ENCODE measurements at places on chromosomes 12 and 14. TPM values are rescaled to one million over a fixed set of nuclear protein-coding genes. Genes with fewer than 3 reads are reported as not detected.

The MFAP5 gene
- 36.7 TPM for total RNA-seq

The IL31 gene
- total RNA-seq: not detected

The LRCOL1 gene
- total RNA-seq: 0.59 TPM

The TNS2 gene
- total RNA-seq: 156 TPM

The SOAT2 gene
- total RNA-seq: 0.16 TPM

The NTF3 gene
- total RNA-seq: 0.88 TPM

The ISM2 gene
- total RNA-seq: not detected

The NPFF gene
- total RNA-seq: not detected

The OTX2 gene
- not detected for total RNA-seq

The KLHL33 gene
- total RNA-seq: 0.33 TPM

The CINP gene
- total RNA-seq: 33.4 TPM

The EML5 gene
- total RNA-seq: 0.96 TPM

DNA sequence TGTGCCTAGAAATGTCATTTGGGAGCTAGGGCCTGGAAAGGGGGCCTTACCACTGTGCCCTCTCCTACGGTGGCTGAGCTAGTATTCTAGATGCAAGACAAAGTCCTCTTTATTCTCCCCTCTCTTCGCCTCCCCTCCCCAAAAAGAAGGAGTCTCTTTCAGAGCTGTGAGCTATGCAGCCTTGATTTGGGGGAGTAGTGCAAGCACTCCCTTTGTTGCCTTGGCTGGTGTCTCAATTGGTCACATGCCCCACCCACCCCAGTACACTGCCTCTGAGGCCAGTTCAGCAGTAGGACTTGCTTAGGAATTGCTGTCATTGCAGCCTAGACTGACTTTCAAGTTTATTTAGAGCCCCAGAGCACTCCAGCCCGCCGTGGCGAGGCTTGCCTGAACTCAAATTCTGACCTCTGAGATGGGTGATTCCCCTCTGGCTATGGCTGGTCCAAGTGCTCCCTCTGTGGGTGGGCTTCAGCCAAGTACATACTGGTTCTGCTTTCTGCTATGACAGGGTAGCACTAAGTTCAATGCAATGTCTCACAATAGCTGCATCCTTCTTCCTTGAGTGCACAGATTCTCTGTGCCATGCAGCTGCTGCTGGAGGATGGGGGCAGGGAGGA, 37.0 kb upstream of the FBXO33 start:
- DNase-seq: no peak

DNA sequence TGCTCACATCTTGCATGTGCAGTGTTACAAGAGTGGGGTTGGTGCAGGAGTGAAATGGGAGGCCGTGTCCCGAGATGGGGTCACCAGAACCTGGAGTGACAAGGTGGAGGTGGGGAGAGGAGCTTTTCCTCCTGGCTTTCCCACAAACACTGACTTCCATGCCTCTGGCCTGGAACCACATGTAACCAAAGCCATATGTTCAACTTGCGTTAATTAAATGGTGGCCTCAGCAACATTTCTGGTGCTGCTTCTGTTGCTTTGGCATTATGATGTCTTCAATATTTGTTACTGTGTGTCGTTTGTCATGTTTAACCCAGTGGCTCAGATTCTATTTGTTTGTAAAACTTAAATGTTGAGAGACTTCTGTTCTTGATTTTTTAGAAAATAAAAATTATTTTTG, 110.2 kb downstream of the VCPKMT start:
- no peak for DNase-seq

GRCh38 chr12:5715021-5715420, 230.0 kb downstream of the ANO2 start:
- DNase-seq: no peak

DNA sequence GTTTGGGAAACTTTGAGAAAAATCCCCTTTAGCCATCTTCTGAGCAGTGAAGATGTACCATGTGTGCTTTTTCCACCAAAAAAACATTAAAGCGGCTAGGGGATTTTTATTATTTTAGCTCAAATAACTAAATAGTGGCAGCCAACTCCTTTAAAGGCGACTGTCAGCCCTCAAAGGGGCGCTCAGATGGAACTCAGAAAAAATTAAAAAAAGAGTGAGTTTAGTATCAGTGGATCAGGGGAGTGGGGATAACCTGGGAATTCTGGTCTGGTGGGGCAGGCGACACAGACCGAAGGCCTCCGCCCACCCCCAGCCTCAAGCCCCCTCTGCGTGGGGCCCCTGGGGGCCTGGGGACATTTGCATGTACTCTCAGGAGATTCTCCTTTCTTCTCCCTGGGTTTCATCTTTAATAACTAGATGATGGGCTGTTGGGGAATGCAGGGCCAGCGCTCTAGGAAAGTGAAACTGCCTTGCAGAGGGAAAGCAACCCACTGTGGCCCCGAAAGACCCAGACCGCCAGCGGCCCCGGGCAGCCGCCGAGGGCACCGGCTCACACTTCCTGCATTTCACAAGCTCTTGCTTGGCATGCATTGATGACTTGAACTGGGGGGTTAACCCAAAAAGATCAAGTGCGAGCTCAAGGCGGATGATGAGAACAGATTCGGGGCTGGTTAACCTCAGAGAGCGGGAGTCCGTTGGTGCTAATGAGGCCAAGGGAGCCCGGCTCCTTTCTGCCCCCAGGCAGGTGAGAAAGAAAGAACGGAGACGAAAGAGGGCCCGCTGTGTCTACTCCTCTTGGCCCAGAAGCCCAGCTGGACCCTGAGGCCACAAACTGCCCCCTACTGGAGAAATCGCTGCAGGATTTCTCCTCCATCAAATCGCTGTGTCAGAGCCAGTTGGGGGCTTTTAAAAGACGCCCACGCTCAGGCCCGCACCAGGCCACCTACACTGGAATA, 7.3 kb upstream of the BATF start:
- DNase-seq: no peak

DNA sequence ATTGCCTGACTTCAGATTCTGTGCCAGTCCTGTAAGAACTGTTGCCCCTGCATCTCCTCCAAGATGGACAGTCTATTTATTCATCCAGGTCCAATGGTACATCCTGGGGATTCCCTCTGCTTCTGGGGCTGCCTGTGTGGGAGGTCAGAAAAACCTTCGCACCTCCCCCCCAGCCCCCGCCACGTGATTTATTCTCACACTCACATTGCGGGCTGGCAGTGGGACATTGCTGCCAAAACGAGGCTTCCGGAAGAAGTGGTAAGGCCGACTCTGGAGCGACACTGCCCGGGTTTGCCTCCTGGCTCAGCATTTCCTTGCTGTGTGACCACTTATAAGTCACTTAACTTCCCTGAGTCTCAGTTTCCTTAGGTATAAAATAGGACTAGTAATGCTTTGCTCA, 5.9 kb upstream of the RTL1 start:
- no peak for DNase-seq

GRCh38 chr14:99320105-99320572, 48.1 kb upstream of the BCL11B start:
- DNase-seq: no peak

- DNase-seq: no peak
Observed at GRCh38 chr12:88556213-88556774, 24.0 kb downstream of the KITLG start.

GRCh38 chr12:1688086-1688710, 2.7 kb upstream of the ADIPOR2 start:
- DNase-seq: no peak

GRCh38 chr12:116931665-116932064, 20.9 kb downstream of the FBXW8 start:
- DNase-seq: no peak

DNA sequence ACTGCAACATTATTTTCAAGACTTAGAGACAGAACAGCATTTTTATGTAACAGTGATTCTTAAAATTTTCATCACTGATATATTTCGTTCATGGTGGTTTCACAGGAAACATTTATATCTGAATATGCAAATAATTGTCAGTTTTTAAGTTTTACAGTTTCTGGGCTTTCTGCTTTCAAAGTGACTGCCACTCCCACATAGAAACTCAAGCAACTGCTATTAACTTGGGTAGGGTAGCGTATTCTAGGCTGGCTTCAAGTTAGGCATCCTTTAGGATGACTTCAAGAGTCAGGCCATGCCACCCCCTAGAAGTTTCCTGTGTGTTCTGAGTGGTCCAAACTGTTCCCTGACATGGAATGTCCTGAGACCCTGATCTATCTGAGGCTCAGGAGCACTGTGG, 123.6 kb upstream of the TSPAN8 start:
- DNase-seq: no peak

DNA sequence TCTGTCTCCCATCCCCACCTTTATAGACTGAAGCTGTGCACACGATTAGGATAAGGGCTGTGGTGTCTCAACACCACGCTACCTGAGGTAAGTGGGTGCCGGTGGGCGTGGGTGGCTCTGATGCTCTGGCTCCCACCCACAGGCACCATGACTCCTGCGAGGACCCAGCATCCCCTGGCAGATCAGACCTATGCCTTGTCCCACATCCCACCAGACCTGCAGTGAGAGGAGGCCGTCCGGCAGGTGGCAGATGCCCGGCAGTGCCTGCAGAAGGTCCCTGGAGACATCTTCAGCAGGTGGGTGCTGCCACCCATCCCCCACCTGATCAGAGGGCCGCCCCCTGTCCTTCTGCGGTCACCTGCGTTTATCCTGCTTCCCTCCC, 104.4 kb upstream of the PRB2 start:
- no peak for DNase-seq

DNA sequence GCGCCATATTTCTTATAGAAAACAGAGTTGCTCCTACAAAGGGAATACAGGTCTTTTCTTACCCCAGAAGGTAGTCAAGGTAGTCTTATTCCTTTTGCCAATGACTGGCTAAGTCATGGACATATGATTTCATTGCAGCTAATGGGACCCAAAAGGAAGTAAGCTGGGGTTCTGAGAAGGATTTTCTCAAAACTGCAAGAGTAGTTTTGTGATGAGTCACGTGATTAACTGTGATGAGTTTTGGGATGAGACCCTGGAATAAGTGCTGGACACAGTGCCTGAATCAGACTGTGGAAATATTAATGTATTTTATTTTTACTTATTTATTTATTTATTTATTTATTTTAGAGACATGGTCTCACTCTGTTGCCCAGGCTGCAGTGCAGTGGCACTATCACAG, 13.4 kb upstream of the NIN start:
- no peak for DNase-seq

- DNase-seq: no peak
Observed at GRCh38 chr14:65281991-65282895, 130.3 kb upstream of the FUT8 start.

- no peak for DNase-seq
Observed at GRCh38 chr12:14681625-14682024, 14.8 kb downstream of the GUCY2C start.

- no peak for DNase-seq
Observed at GRCh38 chr12:76872415-76872814, 6.4 kb downstream of the CSRP2 start.
